ENCODE measurements at places on chromosomes 13 and 19.

- DNase-seq: no peak
Measured at GRCh38 chr13:27523346-27524073, 73.1 kb upstream of the MTIF3 start.

GRCh38 chr13:73074014-73074413, 15.2 kb downstream of the KLF5 start:
- DNase-seq: no peak

GRCh38 chr19:33400856-33401682, 27.6 kb downstream of the CEBPG start:
- DNase-seq: peak; percentile 19

DNA sequence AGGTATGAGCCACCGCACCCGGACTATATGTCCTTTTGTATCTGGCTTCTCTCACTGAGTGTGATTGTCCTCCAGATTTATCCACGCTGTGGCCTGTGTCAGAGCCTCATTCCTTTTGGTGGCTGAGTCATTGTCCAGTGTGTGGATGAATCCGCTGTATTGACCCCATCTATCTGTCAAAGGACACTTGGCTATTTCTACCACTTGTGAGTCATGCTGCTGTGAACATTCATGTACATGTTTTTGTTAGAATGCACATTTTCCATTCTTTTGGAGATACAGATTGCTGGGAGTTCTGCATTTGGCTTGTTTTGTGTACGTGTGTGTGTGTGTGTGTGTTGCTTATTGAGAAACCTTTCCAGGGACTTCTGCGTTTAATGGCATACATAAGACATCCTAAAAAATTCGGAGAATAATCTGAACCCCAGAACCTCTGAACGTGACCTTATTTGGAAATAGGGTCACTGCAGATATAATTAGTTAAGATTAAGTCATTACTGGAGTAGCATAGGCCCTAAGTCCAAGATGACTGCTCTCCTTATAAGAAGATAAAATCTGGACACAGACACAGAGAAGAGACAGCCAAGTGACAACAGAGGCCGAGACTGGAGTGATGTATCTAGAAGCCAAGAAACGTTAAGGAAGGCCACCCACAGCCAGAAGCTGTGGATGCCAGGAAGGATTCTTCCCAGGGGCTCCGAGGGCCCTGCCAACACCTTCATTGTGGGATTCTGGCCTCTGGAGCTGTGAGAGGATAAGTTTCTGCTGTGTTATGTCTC, 4.9 kb upstream of the GIPC3 start:
- no peak for DNase-seq

DNA sequence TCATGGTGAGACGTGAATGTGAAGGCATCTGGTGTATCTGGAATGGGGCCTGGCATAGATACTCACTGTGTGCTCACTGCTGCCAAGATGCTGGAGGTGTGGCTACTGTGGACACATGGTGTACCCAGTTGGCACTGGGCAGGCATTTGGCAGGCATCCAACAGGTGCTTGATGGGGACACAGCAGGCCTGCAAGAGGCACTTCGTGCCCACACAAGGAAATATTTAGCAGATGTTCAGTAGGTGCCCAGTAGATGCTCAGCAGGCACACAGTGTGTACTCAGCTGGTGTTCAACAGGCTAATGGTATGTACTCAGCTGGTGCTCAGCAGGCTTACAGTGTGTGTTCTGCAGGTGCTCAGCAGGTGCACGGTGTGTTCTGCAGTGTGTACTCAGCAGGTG, 14.2 kb downstream of the CRTC1 start:
- DNase-seq: no peak

GRCh38 chr13:66344805-66345517, 885.2 kb downstream of the PCDH9 start:
- no peak for DNase-seq

GRCh38 chr19:51143486-51143885, 1.4 kb downstream of the SIGLEC7 start:
- DNase-seq: no peak

DNA sequence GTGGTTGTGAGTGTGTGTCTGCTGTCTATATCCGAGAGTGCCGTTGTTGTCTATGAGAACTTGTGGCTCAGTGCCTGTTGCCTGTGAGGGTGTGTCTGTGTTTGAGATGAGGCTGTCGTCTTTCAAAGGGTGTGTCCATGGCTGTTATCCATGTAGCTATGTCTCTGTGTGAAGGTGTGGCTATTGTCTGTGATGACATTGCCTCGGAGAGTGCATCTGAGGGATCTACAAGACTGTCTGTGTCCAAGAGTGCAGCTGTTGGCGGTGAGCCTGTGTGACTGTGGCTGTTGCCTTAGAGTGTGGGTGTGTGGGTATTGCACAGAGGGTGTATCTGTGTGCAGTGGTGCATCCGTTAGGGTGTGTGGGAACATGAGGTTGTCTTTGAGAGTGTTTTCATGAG, 4.9 kb downstream of the NUMBL start:
- DNase-seq: no peak

DNA sequence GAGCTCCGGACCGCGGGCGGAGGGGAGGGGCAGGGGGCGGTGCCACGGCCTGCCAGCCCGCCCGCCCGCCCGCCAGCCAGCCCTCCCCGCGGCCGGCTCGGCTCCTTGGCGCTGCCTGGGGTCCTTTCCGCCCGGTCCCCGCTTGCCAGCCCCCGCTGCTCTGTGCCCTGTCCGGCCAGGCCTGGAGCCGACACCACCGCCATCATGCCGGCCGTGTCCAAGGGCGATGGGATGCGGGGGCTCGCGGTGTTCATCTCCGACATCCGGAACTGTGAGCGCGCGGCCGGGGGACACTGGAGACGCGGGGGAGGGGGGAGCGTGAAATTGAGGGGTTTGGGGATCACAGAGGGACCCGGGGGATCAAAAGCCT, at the start of gene AP2A1:
AP2A1 (plus strand) TSS at position 72 of the 370 bp plus-strand sequence; CDS start at position 205, 133 bp downstream.
- DNase-seq: no peak

DNA sequence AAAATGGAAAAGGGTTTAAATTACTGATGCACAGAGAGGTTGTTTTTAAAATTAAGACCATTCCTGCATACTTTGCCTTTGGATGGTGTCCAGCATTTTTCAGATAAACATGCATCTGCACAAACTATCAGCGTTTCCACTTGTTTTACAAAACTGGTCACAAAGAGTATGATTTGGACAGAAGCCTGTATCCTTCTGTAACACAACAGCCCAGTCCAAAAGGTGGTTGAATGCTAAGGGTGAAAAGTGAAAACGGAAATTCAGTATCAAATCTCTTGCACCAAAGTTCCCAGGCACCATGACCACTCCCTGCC, 21.7 kb upstream of the DOCK9 start:
- no peak for DNase-seq

DNA sequence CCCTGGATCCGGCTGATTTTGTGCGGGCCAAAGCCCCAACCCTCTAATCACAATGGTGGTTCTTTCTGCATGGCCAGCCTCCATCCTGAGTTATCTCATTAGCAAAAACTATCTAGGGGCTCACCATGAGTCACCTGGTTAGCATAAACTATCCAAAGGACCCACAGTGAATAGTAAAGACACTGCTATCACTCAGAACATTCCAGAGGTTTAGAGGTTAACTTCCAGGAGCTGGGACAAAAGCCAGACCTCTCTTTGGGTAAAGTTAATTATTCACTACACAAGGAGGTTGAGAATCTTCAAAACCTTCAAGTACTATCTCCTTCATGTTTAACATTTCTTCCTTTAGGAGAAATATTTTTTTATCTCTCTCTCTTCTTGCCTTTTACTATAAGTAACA, 18.8 kb upstream of the PPP5C start:
- no peak for DNase-seq

- DNase-seq: no peak
Measured at GRCh38 chr19:12767150-12767549, 8.2 kb downstream of the HOOK2 start.

DNA sequence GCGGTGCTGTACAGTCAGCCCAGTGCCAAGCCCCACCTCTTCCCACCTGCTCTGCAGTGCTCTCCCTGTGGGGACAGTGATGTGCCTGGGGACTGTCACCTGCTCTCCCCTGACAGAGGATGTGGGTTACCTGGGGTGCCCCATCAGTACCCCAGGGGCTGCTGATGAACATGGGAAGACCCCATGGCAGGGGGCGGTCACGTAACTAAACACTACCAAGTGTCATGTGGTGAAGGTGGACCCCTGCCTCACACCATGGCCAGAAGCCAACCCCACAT, 12.7 kb downstream of the KDM4B start:
- no peak for DNase-seq

DNA sequence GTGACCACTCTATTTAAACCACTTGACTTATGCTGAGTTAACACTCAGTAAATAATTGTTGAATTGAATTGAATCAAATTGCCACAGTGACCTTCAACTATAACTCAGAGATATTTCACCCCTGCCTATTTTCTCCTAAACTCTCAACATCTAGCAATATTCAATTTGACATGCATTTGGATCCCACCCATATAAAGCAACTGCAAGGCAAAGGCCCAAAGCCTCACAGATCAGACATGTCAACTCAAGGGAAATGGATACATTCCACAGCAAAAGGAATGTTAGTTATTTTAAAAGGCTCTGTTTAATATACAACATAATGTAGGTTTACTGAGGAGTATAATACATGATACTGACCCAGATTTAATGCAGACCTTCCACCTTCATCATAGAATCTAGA, 107.4 kb downstream of the KCTD12 start:
- no peak for DNase-seq

- DNase-seq: no peak
Measured at GRCh38 chr19:879711-880438, 13.1 kb downstream of the MED16 start.

- no peak for DNase-seq
Measured at GRCh38 chr13:110445183-110445582, 116.3 kb downstream of the RAB20 start.

DNA sequence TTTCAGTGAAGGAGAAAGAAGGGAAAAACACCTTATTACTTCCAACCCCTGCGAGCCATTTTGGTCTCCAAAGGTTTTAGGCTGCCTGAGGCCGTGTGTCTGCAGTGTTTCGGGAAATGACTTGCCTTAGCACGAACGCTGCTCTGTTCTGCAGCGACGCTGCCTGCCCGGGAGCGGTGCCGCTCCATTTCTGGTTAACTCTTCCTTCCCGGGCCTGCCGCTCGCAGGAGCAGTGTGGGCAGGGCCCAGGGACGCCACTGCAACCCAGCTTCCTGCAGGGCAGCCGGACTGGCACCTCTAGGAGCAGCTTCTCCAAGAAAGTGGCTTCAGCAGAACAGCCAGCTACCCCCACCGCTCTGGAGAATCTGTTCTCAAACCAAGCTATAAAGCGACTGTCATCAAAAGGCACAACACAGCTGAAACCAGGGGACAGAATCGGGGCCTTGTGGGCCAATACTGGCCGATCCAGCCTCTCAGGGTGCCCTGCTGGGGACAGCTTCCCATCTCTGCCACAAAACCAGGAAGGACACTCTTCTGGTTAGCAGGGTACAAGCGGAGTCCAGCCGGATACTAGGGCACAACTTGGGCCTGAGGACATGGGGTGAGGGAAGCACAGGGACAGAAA, 72.2 kb downstream of the KCTD15 start:
- no peak for DNase-seq

DNA sequence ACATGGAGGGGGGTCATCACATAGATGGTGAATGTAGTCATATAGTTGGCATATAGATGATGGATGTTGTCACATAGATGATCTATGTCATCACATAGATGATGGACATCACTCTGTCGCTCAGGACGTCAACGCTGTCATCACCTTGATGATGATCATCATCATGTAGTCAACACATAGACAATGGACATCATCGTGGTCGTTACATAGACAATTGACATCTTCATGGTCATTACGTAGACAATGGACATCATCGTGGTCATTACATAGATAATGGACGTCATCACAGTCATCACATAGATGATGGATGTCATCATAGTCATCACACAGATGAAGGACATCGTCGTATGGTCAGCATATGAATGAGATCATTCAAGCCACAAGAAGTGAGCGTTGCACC, 28.6 kb upstream of the SLC15A1 start:
- no peak for DNase-seq

DNA sequence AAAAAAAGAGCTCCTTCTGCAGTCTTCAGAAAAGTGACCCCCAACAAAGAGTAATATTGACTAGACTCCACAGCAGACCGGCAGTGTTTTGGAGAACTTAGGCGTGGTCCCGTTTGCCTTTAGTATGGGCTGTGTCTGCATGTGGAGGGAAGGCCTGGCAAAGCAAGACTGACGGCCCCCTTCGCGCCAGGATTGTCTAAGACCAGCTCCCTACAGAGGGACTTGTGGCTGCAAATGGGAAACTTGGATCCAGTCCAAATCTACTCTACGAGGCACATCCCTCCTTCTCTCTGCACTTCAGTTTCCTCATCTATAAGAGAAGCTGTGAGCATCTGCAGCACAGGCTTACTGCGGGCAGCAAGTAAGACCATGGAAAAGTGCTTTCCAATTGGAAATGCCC, 350.0 kb downstream of the ZNF536 start:
- no peak for DNase-seq

GRCh38 chr19:52028780-52029123, 573 bp upstream of the ZNF614 start:
- DNase-seq: no peak

DNA sequence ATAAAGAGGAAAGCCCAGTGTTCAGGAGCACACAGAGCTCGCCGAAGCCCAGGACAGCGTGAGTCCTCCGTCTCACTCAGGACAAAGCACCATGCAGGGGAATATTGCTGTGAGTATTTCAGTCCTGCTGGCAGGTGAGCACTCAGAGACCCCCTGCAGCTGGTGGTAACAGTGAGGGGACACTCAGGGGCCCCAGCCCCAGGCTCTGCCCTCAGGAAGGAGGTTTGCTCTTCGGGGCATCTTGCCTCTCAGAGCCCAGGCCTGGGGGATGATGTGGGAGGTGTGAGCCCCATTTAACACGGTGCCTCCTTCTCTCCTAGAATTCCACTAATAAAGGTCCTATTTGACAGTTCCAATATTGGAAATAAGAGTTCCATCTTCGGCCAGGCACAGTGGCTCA, 14.8 kb downstream of the LILRA1 start:
- DNase-seq: no peak

- no peak for DNase-seq
Measured at GRCh38 chr19:53898636-53899341, 10.3 kb upstream of the CACNG7 start.

DNA sequence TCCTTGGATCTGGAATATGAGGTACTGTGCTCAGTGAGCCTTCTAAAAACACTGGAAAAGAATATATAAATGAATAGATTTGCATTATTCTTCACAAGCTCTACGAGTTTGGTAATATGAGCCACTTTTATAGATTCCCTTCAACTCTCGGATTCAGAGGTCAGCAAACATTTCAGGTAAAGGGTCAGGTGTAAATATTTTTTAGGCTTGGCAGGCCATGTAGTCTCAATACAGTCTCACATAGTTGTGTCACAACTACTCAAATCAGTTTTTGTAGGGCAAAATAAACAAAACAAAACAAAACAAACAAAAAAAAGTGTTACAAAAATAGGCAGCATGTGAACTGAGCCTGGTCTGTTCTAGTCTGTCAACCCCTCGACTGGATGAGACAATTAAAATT, 57.4 kb downstream of the PSPC1 start:
- DNase-seq: no peak

- DNase-seq: no peak
Measured at GRCh38 chr13:114140906-114141250, 8.5 kb upstream of the RASA3 start.

- no peak for DNase-seq
Measured at GRCh38 chr13:33723365-33723764, 94.6 kb upstream of the RFC3 start.

- DNase-seq: no peak
Measured at GRCh38 chr19:15919243-15919642, 15.1 kb downstream of the CYP4F11 start.

- DNase-seq: no peak
Measured at GRCh38 chr13:110228936-110229904, 77.7 kb downstream of the COL4A1 start.
